ENCODE measurements at places on chromosomes 11 and 22. TPM values are rescaled to one million over a fixed set of nuclear protein-coding genes. Genes with fewer than 3 reads are reported as not detected.

THRSP gene
- total RNA-seq = not detected

- DNase-seq = no peak
- no peaks in the 10 kb centered on the region for H3K36me3 ChIP-seq
- H3K4me1 ChIP-seq = no peaks in the 10 kb centered on the region
- H3K27ac ChIP-seq = no peak overlapping the region
- no peaks in the 10 kb centered on the region for H3K27me3 ChIP-seq
- H3K4me3 ChIP-seq = no peak overlapping the region
Measured at GRCh38 chr11:35962369-35963138, 18.7 kb downstream of the LDLRAD3 start.

- H3K4me1 ChIP-seq = no peaks in the 10 kb centered on the region
- H3K36me3 ChIP-seq = no peaks in the 10 kb centered on the region
- no peak overlapping the region for H3K4me3 ChIP-seq
- H3K27me3 ChIP-seq = no peaks in the 10 kb centered on the region
- H3K27ac ChIP-seq = no peak overlapping the region
Measured at GRCh38 chr11:134740590-134741261, 328.7 kb upstream of the B3GAT1 start.

DNA sequence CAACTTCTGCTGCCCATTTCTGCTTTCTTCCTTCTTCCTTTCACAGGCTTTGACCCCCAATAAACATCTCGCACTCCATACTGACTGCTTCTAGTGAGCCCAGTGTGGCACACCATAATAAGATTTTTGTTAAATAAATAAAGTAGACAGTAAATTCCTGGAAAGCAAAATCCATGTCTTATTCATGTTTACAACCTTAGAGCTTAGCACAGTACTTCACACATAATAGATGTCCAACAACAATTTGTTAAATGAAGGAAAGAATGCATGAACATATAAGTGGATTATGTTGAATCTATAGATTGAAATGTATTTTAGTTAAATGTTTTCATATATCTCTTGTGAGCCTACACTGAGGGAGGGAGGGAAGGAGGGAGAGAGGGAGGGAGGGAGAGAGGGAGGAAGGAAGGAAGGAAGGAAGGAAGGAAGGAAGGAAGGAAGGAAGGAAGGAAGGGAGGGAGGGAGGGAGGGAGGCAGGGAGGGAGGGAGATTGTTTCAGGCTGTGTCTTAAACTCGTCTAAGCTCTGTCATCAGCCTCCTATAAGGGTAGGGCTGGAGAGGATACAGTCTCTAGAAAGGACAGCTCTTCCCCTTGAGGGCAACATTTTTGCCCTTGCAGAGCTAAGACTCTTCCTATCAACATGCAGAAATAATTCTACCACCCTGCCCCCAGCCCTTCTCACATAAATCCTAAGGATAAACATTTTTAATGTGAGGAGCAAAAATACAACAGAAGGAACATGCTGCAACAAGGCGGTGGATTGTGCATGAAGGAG lies 168.1 kb downstream of the BARX2 start:
- no peak for DNase-seq
- H3K36me3 ChIP-seq = no peaks in the 10 kb centered on the region
- H3K4me1 ChIP-seq = no peaks in the 10 kb centered on the region
- no peaks in the 10 kb centered on the region for H3K27me3 ChIP-seq
- no peak overlapping the region for H3K4me3 ChIP-seq
- H3K27ac ChIP-seq = no peak overlapping the region

GRCh38 chr11:9720290-9720630 lies 56.4 kb downstream of the SWAP70 start:
- H3K27me3 ChIP-seq = no peaks in the 10 kb centered on the region
- no peak overlapping the region for H3K27ac ChIP-seq
- DNase-seq = no peak

DNA sequence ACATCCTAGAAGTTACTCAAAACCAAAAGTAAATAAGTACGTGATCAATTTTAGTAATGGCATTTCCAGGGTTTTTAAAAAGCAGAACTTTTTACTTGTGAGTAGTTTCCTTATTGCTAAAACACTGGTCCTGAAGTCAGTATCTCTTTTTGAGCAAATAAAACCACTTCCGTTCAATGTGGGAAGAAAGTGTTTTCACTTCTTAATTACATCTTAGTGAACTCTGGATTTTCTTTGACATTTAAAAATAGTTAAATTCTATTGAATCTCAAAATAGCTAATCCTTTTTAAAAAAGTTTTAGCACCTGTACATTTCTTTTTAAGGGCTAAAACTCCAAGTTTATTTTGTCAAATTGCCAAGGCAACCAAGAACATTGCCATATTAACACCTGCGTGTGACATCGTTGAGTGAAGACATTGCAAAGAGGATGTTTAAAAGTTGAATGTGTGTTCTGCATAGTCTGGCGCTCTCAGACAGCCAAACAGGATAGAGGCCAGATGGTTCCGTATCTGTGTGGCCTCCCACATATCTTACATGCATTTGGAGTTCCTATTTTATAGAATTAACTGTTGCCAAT lies 17.2 kb upstream of the OR5B21 start:
- no peaks in the 10 kb centered on the region for H3K36me3 ChIP-seq
- DNase-seq = no peak
- peak overlapping the region; percentile 6 for H3K27ac ChIP-seq

CRYAB gene
- 166 TPM for total RNA-seq

GRCh38 chr11:70071996-70072395 lies 6.1 kb upstream of the ANO1 start:
- H3K4me3 ChIP-seq = no peak overlapping the region
- DNase-seq = no peak
- no peak overlapping the region for H3K27ac ChIP-seq
- H3K27me3 ChIP-seq = peaks cover 3% of the 10 kb centered on the region
- H3K36me3 ChIP-seq = no peaks in the 10 kb centered on the region

MUC2 gene
- 1,230 TPM for total RNA-seq

GRCh38 chr11:127806501-127806900 lies 780.9 kb downstream of the ETS1 start:
- no peak overlapping the region for H3K27ac ChIP-seq
- DNase-seq = no peak
- H3K27me3 ChIP-seq = no peaks in the 10 kb centered on the region
- H3K4me3 ChIP-seq = no peak overlapping the region
- H3K36me3 ChIP-seq = no peaks in the 10 kb centered on the region

DNA sequence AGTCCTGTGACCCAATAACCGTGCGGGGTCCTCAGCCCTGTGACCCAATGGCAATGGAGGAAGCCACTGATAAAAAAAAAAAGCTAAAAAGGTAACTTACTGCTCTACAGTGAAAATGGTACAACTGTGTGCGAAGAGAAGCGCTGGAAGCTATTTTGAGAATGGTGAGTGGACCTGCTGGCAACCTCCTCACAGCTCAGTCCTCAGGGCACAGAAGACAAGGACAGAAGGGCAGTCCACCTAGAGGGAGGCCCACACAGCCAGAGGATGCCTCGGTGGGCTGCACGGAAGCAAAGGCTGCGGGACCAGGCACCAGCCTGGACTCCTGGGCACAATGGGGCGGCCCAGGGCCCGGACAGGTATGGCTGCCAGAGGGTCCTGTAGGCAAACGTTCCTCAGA lies 35.6 kb downstream of the BRD1 start:
- no peak for DNase-seq
- H3K4me1 ChIP-seq = peaks cover 21% of the 10 kb centered on the region
- H3K27ac ChIP-seq = no peak overlapping the region
- no peaks in the 10 kb centered on the region for H3K27me3 ChIP-seq
- no peak overlapping the region for H3K4me3 ChIP-seq

GRCh38 chr11:125999234-125999880 lies 53.5 kb downstream of the VSIG10L2 start:
- H3K4me3 ChIP-seq = no peak overlapping the region
- DNase-seq = no peak
- H3K36me3 ChIP-seq = no peaks in the 10 kb centered on the region
- no peaks in the 10 kb centered on the region for H3K4me1 ChIP-seq
- no peak overlapping the region for H3K27ac ChIP-seq

DNA sequence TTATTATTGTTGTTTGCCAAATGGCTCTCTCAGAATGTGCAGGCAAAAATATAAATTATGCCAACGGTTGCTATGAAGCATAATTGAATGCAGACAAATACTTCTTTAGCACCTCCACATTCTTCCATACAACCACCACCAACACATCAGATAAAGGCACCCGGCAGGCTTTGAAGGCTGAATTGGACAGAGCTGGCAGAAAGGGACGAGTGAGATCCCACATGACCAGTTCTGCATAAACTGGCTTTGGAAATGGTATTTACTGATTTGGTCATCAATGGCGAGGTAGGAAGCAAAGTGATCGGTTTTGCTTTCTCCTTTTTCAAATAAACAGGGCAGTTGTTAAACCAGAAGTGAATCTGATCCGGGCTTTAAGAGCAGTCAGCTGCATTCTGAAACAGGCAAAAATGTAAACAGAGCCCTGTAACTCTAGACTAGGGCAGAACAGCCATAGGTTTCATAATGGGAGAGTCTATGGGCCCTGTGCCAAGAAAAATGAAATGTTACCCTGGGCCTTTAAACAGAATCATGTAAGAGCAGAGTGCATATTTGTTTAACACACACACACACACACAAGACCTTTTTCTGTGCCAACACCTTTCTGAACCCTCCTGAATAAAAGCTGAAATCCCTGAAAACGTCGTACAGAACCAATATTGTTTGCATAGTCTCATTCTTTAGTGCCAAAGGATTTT lies 97.7 kb downstream of the MPPED2 start:
- H3K27me3 ChIP-seq = no peaks in the 10 kb centered on the region
- DNase-seq = peak; percentile 81
- peak overlapping the region; percentile 61 for H3K27ac ChIP-seq
- H3K36me3 ChIP-seq = no peaks in the 10 kb centered on the region
- no peak overlapping the region for H3K4me3 ChIP-seq

DNA sequence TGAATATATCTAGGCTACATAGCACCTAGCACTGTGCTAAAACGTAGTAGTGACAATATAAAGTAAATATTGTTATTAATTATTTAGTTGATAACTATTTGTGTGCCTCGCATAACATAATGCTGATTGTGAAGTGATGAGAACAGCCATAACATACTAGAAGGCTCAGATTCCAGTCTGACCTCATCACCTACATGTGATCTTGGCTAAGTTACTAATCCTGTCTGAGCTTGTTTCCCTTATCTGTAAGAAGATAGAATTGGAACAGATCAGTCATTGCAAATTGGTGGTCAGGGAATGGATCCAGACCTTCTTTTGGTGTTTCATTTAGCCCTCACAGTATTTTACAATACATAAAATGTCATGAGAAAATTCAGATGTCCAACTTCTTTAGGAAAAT lies 103.4 kb upstream of the SEZ6L start:
- no peak for DNase-seq
- no peaks in the 10 kb centered on the region for H3K4me1 ChIP-seq
- H3K27ac ChIP-seq = no peak overlapping the region
- H3K27me3 ChIP-seq = no peaks in the 10 kb centered on the region
- H3K4me3 ChIP-seq = no peak overlapping the region

GRCh38 chr11:127393460-127393997 lies 393.0 kb upstream of the KIRREL3 start:
- no peaks in the 10 kb centered on the region for H3K36me3 ChIP-seq
- H3K4me1 ChIP-seq = no peaks in the 10 kb centered on the region
- H3K27ac ChIP-seq = no peak overlapping the region

DNA sequence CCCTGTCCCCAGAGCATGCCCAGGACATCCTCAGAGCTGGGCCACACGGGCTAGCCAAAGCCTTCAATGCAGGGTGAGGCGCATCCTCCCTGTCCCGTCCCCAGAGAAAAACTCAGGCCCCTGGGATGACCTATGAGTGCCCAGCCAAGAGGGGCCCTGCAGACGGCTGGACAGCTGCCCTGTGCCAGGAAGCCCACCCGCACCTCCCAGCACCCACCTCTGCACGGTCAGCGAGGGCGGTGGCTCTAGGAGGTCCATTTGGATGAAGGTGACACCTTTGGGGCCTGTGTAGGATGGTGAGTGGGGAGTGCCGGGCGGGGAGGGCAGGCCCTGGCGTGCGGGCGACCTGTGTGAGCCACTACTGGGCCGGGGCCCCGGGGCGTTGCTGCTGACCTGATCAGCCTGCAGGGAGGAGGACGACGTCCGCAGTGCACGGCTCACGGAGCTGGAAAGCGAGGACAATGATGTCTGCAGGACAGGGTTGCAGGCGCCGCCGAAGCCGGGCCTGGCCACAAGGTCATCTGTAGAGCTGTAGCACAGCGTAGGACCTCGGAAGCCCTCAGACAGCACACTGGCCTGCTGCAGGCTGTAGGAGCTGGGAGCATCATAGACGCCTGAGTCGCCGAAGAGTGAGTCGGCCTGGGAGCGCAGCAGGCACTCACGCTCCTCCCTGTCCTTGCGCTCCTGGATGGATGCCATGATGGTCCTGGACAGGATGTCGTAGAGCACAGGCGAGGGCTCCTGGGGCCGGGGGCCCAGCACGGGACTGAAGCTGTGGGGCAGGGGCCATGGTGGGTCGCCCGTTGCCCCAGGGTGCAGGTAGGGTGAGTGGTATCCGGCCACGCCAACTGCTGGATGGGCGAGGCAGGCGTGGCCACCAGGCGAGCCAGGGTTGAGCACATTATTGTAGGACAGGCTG lies 180.5 kb downstream of the IGLL1 start:
- no peaks in the 10 kb centered on the region for H3K27me3 ChIP-seq
- H3K27ac ChIP-seq = no peak overlapping the region
- no peaks in the 10 kb centered on the region for H3K36me3 ChIP-seq
- no peak overlapping the region for H3K4me3 ChIP-seq
- DNase-seq = no peak

- H3K4me1 ChIP-seq = no peaks in the 10 kb centered on the region
- DNase-seq = no peak
- H3K36me3 ChIP-seq = no peaks in the 10 kb centered on the region
- no peak overlapping the region for H3K27ac ChIP-seq
Measured at GRCh38 chr11:95659088-95659487, 130.5 kb downstream of the FAM76B start.

DNA sequence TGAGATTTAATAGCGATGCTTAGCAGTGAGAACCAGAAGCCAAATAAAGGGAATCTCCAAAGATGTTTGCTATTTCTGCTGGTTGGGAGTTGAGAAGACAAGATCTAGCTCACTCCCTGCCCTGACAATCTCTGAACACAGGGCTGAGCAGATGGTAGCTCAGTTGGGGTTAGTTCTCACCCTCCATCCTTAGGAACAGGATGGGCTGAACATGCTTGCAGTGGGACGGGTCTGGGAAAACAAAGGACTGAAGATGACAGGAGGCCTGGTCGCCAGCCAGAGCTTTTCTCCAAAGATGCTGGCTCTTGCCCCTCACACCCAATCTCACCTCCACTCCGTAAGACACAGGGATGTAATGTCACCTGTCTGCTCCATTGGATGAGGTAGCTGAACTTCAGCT lies 72.7 kb downstream of the SC5D start:
- H3K27me3 ChIP-seq = no peaks in the 10 kb centered on the region
- no peak for DNase-seq

OSM gene
- total RNA-seq = 0.44 TPM

CNIH2 gene
- total RNA-seq = 0.67 TPM

DNA sequence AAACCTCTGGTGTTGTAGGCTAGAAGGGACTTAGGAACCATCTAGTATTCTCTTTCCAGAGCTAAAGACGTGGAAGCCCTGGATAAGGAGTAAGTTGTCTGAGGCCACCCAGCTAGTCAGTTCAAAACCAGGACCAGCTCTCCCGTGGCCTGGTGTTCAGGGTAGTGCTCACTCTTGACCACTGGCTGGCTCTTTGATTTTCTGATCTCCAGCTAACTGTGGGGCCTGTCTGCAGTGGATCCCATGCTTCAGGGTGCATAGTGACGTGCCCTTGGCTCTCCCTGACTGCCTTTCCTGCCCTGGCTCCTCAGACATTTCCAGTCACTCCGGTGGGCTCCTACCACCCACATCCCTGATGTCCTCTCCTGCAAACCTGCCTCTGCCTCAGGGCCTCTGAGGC lies 1.3 kb downstream of the CLMP start:
- peaks cover 10% of the 10 kb centered on the region for H3K27me3 ChIP-seq
- no peaks in the 10 kb centered on the region for H3K36me3 ChIP-seq
- peak overlapping the region; percentile 71 for H3K27ac ChIP-seq
- DNase-seq = no peak
